Cortex of kidney (tissue), 1 donor: ENCODE measurements at places on chromosomes 3 and 15.

DNA sequence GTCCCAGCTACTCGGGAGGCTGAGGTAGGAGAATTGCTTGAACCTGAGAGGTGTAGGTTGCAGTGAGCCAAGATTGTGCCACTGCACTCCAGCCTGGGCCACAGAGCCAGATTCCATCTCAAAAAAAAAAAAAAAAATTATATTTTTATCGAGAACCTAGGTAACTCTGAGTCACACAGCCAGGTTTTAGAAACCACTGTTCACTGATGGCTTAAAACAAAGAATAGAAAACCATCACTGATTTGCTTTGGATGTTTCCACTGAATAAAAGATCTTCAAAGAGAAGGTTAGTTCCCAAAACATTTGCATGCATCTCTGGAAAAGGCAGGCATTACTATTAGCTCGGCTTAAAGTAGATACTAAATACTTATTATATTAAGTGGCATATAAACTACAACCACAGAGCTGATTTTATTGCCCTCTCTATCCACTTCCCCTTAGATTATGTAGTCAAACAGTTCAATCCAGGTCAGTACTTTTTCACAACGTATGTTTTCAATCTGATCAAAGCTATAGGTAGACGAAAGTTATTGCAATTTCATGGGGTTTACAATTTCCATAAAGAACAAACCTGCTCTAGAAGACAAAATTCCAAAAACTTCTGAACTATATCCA, 1.4 kb downstream of the B4GALT4 start:
- DNase-seq = no peak

- DNase-seq = no peak
Measured at GRCh38 chr15:96070636-96071035, 259.9 kb upstream of the NR2F2 start.

GRCh38 chr15:85754989-85755388, 39.7 kb downstream of the KLHL25 start:
- DNase-seq = no peak

DNA sequence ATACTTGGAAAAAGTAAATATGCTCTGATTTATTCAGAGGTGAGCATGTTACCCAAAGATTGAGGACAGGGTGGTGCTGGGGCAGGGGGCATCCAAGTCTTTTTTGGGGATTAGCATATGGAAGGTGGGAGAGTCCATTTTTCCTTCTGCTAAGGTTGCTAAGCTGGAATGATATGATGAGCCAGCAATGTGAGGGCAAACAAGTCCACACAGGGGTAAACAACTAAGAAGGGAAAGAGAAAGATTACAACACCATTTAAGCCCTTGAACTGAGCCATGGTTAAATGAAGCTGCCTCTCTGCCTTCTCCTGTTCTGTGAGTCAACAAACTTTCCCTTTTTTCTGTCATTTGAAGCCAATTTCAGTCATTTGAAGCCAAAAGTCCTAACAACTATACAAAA, 89.0 kb downstream of the RPL22L1 start:
- DNase-seq = no peak
